ENCODE measurements at places on chromosomes 3 and 15.

- no peak for DNase-seq
These were observed 284.1 kb upstream of the NR2E3 start for GRCh38 chr15:71526060-71526820.

DNA sequence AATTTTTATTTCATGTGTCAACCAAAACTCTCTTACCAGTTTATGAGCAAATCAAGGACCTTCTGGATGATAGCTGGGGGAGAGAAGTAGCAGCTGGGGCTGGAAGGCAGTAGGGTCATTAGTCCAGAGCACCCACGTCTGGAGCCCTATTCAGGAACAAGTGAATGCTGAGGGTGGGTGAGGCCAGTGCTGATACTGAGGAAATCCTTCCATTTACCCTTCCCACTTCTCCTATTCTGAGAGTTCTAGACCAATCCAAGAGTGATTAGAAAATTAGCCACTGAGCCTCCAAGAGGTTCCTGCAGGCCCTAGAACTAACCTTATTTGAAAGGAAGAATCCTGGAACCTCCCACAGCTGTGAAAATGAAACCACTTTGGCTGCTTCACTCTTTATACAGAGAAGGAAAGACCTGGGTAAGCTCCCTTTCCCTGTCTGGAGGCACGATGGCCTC, 46.2 kb upstream of the VILL start:
- no peak for DNase-seq

DNA sequence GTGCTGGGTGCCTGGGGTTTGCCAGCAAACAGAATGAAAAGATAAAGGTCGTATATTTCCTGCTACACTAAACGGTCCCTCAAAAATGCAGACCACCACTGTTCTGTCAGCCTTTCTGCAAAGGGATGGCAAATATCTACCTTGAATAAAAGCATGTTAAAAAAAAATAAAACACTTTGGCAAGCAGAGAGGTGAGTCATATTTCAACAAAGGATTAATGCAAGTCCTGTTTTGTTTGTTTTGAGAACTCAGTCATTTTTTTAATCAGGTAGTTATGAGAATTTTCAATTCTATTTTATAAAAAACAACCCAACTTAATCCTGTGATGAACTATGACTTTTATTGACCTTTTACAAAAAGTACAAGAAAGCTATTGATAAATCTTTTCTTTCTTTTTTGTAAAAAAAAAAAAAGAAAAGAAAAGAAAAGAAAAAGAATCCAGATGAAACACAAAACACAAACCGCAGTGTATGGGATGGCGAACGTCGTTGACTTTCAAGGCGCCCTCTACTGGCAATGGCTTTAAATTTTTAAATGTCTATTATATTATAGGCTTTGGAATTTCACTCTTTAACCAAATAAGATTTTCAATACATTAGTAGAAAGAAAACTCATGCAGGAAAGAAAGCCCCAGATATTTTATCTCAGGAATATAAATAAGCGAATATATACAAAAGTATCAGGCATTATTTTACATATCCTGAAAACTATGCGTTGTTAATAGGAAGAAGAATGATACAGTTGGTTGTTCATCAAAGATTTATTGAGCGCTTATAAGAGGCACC, 87.8 kb downstream of the NCEH1 start:
- no peak for DNase-seq

GRCh38 chr3:195163719-195164572, 107.0 kb downstream of the XXYLT1 start:
- no peak for DNase-seq

DNA sequence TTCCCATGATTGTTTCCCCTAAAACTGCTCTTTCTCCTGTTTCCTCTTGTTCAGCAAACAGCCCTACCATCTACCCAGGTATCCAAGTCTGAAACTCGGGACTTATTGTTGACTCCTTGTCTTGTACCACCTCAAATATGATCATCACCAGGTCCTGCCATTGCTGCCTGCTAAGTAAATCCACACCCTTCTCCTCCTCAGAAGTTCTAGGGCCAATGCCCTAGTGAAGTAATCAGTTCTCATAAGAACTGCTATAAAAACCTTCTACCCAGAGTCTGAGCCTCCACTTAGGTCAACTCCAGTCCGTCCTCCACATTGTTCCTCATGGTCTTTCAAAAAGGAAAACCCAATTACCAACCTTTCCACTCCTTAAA, 77.0 kb upstream of the IL12A start:
- DNase-seq, result no peak

- DNase-seq, result no peak
These were observed 135.0 kb upstream of the CTDSPL start for GRCh38 chr3:37726525-37727290.
